ENCODE measurements at places on chromosomes 2 and 18. TPM values are rescaled to one million over a fixed set of nuclear protein-coding genes. Genes with fewer than 3 reads are reported as not detected.

DNA sequence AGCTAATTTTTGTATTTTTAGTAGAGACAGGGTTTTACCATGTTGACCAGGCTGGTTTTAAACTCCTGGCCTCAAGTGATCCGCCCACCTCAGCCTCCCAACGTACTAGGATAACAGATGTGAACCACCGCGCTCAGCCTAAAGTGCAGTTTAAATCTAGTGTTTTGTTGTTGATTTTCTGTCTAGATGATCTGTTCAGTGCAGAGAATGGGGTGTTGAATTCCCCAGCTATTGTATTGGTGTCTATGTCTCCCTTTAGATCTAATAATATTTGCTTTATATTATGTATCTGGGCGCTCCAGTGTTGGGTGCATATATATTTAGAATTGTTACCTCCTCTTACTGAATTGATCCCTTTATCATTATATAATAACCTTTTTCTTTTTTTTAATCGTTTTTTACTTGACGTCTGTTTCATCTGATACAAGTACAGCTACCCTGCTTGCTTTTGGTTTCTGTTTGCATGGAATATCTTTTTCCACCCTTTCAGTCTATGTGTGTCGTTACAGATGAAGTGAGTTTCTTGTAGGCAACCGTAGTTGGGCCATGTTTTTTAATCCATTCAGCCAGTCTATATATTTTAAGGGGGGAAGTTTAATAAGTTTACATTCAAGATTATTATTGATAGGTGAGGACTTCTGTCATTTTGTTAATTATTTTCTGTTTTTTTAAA is 34.3 kb downstream of the GALM start:
- no peaks in the 10 kb centered on the region for H3K27me3 ChIP-seq
- DNase-seq = no peak
- peak overlapping the region; percentile 57 for H3K4me3 ChIP-seq
- peak overlapping the region; percentile 95 for H3K27ac ChIP-seq
- peaks cover 56% of the 10 kb centered on the region for H3K4me1 ChIP-seq

- H3K36me3 ChIP-seq = peaks cover 3% of the 10 kb centered on the region
- H3K4me1 ChIP-seq = peaks cover 45% of the 10 kb centered on the region
- no peaks in the 10 kb centered on the region for H3K27me3 ChIP-seq
- H3K27ac ChIP-seq = peak overlapping the region; percentile 95
These were observed 1.1 kb downstream of the NPC1 start for GRCh38 chr18:23585007-23585871.

GRCh38 chr2:100321866-100322820 is at the start of gene LONRF2:
LONRF2 (minus strand) TSS chr2:100322501; CDS start chr2:100322093, 408 bp downstream.
- peaks cover 2% of the 10 kb centered on the region for H3K36me3 ChIP-seq
- H3K4me3 ChIP-seq = peak within 1 kb of the TSS; percentile 59
- no peak within 1 kb of the TSS for H3K27ac ChIP-seq
- no peak for DNase-seq
- H3K4me1 ChIP-seq = peaks cover 2% of the 10 kb centered on the region
- peaks cover 43% of the 10 kb centered on the region for H3K27me3 ChIP-seq

DNA sequence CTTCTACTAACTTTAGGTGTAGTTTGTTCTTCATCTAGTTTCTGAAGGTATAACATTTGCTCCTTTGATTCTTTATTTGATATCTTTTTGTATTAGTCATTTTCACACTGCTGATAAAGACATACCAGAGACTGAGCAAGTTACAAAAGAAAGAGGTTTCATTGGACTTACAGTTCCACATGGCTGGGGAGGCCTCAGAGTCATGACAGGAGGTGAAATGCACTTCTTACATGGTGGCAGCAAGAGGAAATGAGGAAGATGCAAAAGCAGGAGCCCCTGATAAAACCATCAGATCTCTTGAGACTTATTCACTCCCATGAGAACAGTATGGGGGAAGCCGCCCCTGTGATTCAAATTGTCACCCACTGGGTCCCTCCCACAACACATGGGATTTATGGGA is 544.4 kb upstream of the DSEL start:
- H3K4me1 ChIP-seq = no peaks in the 10 kb centered on the region
- no peak overlapping the region for H3K4me3 ChIP-seq
- no peaks in the 10 kb centered on the region for H3K27me3 ChIP-seq
- DNase-seq = no peak

PAX8 gene
- total RNA-seq = 2.8 TPM

REG3A gene
- not detected for total RNA-seq

CRYGC gene
- not detected for total RNA-seq

CLEC4F gene
- not detected for total RNA-seq
